Activated T-helper 1 cell treated with anti-CD3 and anti-CD28 coated beads, Interleukin-12 subunit alpha, Interleukin-12 subunit beta, Interleukin-2, Interleukin-4 antibody, amounts not matched to agents 30 ng/mL and 10 ng/mL and 1 ng/mL, durations not matched to agents 14 hours and 24 hours and 36 hours (primary cell): ENCODE measurements at places on chromosomes 3 and 15. TPM values are rescaled to one million over a fixed set of nuclear protein-coding genes. Genes with fewer than 3 reads are reported as not detected.

NCK1 gene
- 33.2 and 33.4 TPM in 2 replicates for total RNA-seq

TMEM212 gene
- not detected in 2 replicates for total RNA-seq

LRRC31 gene
- not detected in 2 replicates for total RNA-seq

P2RY1 gene
- 0.36 and 0.49 TPM in 2 replicates for total RNA-seq

OSTN gene
- not detected in 2 replicates for total RNA-seq

CCNB2 gene
- total RNA-seq: 36.6 and 38.2 TPM in 2 replicates

APBA2 gene
- 0.80 and 0.86 TPM in 2 replicates for total RNA-seq

GPR171 gene
- total RNA-seq: 172 and 191 TPM in 2 replicates

DNA sequence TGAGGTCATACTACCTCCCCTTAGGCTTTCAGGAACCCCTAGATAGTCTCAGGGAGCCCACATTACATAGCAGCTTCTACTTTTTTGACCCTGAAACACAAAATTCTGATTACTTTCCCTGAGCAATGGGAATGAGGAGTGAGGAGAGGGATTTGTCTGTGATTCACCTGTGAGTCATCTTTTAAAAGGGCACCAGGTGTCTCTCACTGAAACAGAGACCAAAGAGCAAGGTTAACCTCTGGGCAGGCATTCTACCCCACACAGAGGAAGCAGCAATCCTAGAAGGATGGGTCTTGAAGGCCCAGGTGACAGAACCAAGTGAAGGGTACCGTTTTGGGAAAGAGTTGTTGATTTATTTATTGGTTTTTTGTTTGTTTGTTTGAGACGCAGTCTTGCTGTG, 31.1 kb upstream of the UBE2E2 start:
- no peaks in the 10 kb centered on the region for H3K27me3 ChIP-seq
- H3K27ac ChIP-seq: no peak overlapping the region
- no peak overlapping the region for H3K4me3 ChIP-seq
- no peaks in the 10 kb centered on the region for H3K4me1 ChIP-seq
- DNase-seq: no peak
- H3K36me3 ChIP-seq: no peaks in the 10 kb centered on the region

DNA sequence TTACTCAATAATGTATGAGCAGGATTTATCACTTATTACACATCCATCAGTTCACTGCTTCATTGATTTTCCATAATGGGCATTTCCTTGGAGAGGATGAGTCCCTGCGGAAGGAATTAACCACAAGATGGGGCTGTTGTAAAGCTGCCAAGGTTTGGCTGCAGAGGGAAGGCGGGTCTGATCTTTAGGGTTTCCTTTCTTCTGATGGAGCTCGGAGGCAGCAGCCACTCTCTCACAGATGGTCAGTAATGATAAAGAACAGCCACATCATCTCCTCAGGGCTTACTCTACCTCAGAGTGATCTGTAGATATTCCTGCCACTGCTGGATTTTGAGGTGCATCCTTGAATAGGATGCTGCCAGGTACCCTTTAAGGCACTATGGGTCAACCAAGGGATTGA, 115.2 kb downstream of the USP13 start:
- no peaks in the 10 kb centered on the region for H3K27me3 ChIP-seq
- no peaks in the 10 kb centered on the region for H3K4me1 ChIP-seq
- H3K4me3 ChIP-seq: no peak overlapping the region
- no peak overlapping the region for H3K27ac ChIP-seq

DNA sequence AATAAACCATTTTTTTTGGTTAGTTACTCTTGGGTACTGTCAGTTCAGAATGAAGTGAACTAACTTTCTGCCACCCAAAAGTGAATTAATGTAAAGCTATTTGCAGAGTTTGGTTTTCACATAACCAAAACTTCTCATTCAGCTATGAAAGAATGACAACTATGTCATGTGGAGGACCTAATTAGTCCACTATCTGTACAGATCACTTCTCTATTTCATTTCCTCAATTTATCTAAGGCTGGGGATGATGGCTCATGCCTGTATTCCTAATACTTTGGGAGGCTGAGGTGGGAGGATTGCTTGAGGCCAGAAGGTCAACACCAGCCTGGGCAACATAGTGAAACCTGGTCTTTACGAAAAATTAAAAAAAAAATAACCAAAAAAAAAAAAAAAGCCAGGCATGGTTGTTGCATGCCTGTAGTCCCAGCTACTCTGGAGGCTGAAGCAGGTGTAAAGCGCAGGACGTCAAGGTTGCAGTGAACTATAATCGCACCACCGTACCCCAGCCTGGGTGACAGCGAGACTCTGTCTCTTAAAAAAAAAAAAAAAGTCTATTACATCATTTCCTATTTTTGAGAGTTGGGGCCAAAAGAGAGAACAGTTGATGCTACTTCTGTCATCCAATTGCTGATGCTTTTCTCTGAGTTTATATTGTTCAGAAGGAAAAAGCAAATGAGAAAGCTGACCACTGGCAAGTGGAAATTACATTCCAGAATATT, 8.7 kb downstream of the HYPK start:
- no peaks in the 10 kb centered on the region for H3K27me3 ChIP-seq
- peaks cover 51% of the 10 kb centered on the region for H3K36me3 ChIP-seq
- peaks cover 10% of the 10 kb centered on the region for H3K4me1 ChIP-seq
- DNase-seq: no peak

GRCh38 chr3:60622349-60622748, 628.9 kb downstream of the FHIT start:
- no peak for DNase-seq
- H3K36me3 ChIP-seq: no peaks in the 10 kb centered on the region
- no peak overlapping the region for H3K4me3 ChIP-seq
- H3K4me1 ChIP-seq: no peaks in the 10 kb centered on the region

GRCh38 chr3:152120601-152121269, 148.0 kb upstream of the MBNL1 start:
- no peak overlapping the region for H3K4me3 ChIP-seq
- peaks cover 19% of the 10 kb centered on the region for H3K4me1 ChIP-seq
- no peak for DNase-seq
- H3K27me3 ChIP-seq: peaks cover 8% of the 10 kb centered on the region
- no peak overlapping the region for H3K27ac ChIP-seq

- H3K4me1 ChIP-seq: no peaks in the 10 kb centered on the region
- H3K27ac ChIP-seq: no peak overlapping the region
- H3K27me3 ChIP-seq: no peaks in the 10 kb centered on the region
- no peak for DNase-seq
These were observed 387.0 kb downstream of the ZBBX start for GRCh38 chr3:166993015-166993630.

GRCh38 chr15:45827275-45827674, 192.4 kb downstream of the SQOR start:
- no peaks in the 10 kb centered on the region for H3K4me1 ChIP-seq
- H3K4me3 ChIP-seq: no peak overlapping the region
- DNase-seq: no peak
- no peaks in the 10 kb centered on the region for H3K36me3 ChIP-seq

GRCh38 chr15:101310161-101310480, 15.1 kb upstream of the SNRPA1 start:
- H3K27ac ChIP-seq: no peak overlapping the region
- no peaks in the 10 kb centered on the region for H3K36me3 ChIP-seq
- H3K4me1 ChIP-seq: no peaks in the 10 kb centered on the region
- H3K27me3 ChIP-seq: no peaks in the 10 kb centered on the region
- DNase-seq: no peak

DNA sequence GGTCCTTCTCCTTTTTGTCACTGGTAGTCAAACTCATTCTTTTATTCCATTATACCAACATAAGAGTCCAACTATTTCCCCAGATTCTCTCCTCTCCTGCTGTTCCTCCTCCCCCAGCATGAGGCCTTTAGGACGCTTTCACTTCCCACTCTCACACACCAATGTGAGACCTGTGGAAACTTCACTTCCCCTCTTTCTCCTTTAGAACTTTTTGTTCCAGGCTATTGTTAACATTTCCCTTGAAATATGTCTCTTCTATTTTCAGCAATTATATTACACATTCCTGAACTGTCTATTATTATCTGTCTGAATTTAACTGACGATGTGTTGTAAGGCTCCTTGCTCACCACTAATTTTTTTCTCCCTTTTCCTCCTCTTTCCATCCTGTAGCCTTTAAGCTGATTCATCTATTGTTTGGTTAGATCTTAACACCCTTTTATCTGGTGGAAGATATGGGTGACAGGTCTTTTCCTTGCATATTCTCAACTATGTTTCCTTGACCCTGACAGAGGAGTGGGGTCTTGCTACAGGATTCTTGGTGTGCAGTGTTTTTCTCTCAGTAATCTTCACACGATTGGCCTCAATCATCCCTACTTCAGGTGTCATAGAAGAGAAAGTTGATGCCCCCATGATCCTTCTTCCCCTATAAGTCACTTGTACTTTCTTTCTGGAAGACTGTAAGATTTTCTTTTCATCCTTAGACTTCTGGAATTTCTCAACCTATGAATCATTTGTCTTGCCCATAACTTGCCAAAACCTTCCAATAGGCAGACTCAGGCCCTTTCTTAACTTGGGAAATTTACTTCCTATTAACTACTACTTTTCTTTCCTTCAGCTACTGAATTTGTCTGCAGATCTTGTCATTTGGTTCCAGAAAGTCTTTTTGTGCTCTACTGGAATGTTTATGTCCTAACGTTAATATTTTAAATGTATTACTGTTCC, 5.9 kb downstream of the CYP19A1 start:
- H3K27ac ChIP-seq: no peak overlapping the region
- H3K4me3 ChIP-seq: no peak overlapping the region
- no peaks in the 10 kb centered on the region for H3K4me1 ChIP-seq
- H3K27me3 ChIP-seq: peaks cover 5% of the 10 kb centered on the region
- no peaks in the 10 kb centered on the region for H3K36me3 ChIP-seq
- no peak for DNase-seq
